ENCODE measurements at places on chromosomes 11 and 22.

DNA sequence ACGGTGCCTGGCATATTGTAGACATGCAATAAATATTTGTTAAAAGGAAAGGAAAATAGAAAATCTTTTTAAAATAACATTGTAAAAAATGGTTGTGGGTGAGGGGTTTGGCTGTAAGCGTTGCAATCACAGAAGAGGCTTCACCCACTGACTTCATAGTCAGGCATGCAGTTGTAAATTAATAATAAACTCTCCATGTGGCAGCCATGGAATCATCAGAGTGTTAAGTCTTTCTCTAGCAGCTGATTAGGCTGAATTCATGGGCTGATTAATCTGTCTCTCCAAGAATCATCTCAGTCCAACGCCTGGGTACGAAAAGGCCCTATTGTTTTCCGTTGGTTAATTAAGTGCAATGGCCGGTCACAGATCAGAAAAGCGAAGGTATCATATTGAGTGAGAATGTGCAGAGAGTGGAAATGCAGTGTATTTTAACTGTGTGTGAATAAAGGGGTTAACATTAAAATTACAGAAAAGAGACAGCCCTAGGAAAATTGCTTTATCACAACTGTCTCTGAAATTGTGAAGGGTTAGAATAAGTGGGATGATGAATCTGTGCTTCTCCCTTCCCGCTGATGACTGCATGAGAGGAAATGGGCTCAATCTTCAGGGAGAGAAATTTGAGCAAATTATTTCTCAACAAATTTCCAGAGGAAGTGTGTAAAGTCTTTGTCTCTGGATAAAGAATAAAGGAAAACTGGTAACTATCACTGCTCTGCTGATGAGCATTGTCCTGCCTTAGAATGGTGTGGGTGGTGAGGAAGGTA is 269.0 kb downstream of the FAM76B start:
- H3K4me3 ChIP-seq: no peak overlapping the region
- no peak overlapping the region for H3K27ac ChIP-seq
- no peaks in the 10 kb centered on the region for H3K36me3 ChIP-seq
- H3K4me1 ChIP-seq: no peaks in the 10 kb centered on the region

GRCh38 chr11:72996959-72997358 is 145.2 kb downstream of the FCHSD2 start:
- H3K36me3 ChIP-seq: no peaks in the 10 kb centered on the region
- H3K27ac ChIP-seq: no peak overlapping the region
- H3K27me3 ChIP-seq: no peaks in the 10 kb centered on the region
- H3K4me3 ChIP-seq: no peak overlapping the region

- no peak overlapping the region for H3K27ac ChIP-seq
- no peak overlapping the region for H3K4me3 ChIP-seq
- H3K27me3 ChIP-seq: peaks cover 36% of the 10 kb centered on the region
- DNase-seq: no peak
- no peaks in the 10 kb centered on the region for H3K36me3 ChIP-seq
Measured at GRCh38 chr11:117871784-117872183, 4.7 kb downstream of the FXYD6 start.

DNA sequence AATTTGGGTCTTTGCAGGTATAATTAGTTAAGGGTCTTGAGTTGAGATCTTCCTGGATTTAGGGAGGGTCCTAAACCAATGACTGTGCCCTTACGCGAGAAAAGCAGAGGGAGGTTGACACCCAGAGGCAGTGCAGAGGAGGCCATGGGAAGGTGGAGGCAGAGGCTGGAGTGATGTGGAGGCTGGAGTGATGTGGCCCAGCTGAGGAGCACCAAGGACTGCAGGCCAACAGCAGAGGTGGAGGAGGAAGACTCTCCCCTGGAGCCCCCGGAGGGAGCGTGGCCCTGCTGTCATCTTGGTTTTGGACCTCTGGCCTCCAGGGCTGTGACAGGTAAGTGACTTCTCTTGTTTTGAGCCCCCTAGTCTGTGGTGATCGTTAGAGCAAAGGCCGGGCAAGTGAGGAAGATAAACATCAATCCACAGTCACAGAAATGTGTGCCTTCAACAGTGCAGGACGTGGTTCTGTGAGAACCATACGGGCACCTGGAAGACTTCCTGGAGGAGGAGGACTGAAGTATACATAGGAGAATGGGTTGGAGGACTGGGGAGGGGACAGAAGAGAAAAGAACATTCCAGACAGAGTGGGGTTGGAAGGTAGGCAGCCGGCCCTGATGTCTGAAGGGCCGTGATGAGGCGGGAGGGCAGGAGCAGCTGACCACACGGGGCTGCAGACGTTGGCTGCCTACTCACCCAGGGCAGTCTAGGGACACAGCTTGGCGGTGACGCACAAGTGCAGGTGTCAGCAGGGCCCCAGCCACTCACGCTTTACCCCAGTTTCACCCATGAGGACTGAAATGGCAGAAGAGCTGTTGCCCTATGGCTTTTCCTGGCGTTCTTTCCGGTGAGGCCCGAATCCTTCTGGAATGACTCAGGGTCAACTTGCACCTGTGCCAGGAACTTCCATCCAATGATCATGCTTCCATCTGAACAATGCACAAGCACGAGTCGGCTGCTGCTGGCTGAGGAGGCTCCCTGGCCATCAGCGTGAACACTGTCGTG is 270.2 kb downstream of the CTTN start:
- H3K27me3 ChIP-seq: no peaks in the 10 kb centered on the region
- no peaks in the 10 kb centered on the region for H3K36me3 ChIP-seq
- no peak overlapping the region for H3K4me3 ChIP-seq
- H3K4me1 ChIP-seq: no peaks in the 10 kb centered on the region
- no peak overlapping the region for H3K27ac ChIP-seq
